ENCODE measurements at places on chromosomes 2 and 18.
A peak's percentile ranks its signal among the peaks of the same experiment; 100 is the strongest.

GRCh38 chr2:188517549-188518215, 226.0 kb downstream of the GULP1 start:
- no peak for DNase-seq

- DNase-seq = no peak
Observed at GRCh38 chr18:74286106-74286855, 5.5 kb downstream of the CYB5A start.

DNA sequence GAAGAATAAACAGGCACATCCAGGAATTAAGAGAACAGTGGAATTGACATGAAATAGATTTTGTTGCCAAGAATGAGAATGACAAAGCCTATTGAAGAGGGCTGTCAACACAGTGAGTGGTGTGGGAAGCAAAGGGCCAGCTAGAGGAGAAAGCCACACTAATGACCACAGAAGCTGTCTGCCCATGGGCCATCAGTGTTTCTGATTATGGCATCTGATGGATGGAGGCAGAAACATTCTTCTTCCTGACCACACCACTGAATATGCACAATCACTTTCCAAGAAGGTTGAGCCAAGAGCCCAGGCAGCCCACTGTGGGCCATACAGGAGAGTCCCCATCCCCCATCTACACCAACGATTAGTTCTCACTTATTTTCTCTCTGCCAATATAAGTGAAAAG, 146.0 kb upstream of the SH3BP4 start:
- no peak for DNase-seq

DNA sequence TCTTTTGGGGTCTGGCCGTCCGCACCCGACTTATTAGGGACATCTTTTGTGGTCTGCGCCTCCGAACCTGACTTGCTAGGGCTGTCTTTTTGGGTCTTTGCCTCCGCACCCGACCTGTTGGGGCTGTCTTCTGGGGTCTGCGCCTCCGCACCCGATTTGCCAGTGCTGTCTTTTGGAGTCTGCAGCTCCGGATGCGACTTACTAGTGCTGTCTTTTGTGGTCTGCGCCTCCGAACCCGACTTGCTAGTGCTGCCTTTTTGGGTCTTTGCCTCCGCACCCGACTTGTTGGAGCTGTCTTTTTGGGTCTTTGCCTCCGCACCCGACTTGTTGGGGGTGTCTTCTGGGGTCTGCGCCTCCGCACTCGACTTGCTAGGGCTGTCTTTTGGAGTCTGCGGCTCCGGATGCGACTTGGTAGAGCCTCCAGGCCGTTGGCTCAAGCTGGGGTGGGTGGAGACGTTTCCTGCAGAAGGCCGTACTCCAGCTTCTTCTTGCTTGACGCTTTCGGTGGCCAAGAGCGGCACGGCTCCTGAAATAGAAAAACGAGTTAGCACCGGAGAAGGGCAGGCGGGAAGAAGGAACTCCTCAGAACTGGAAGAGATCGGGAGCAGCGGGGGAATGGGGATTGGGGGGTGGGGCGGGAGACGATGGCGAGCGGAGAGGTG, 498 bp downstream of the TGOLN2 start:
- DNase-seq = peak; percentile 33

DNA sequence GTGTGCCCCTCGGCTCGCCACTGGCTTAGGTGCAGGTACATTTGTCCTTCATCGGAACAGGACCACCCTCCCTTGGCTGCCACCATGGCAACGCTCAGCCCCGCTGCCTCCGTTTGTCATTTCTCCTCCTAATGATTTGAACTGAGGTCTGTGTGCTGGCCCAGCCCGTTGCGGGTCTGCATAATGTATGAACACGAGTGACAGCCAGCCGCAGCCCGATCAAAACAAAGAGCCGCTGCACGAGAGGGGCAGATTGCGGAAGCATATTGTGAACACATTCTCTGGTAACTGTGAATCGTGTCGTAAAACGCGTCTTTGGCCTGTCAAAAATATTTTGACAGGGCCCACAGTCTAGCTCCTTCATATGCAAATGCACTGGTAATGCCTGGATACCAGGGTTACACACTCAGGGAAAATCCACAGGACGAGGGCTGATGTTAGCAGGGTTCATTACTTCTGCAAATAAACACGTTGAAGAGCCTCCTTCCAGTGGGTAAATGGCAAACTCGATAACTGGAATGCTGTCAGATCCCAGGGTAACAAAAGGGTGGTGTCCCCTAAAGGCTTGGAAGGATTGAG, 137.0 kb downstream of the AGAP1 start:
- DNase-seq = no peak

GRCh38 chr2:23381084-23381483, 3.9 kb upstream of the KLHL29 start:
- no peak for DNase-seq

DNA sequence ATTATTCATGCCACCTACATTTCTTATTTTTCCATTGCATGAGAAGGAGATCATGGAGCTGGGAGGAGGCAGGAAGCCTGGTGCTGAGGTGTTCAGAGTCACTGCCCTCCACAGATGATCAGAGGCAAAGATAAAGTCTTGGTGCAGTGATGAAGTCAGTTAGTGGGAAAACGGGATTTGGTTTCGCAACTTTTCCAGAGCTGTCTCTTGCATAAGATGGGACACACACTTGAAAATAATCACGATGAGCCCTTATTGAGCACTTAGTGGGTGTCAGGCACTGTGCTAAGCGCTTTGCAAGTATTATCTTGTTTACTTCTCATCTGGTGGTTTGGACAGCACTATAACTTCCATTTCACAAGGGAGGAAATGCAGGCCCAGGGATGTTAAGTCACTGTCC, 222.1 kb upstream of the SMAD2 start:
- no peak for DNase-seq

GRCh38 chr2:75828826-75829225, 118.1 kb upstream of the GCFC2 start:
- DNase-seq = no peak

GRCh38 chr2:69278366-69278765, 108.7 kb downstream of the GFPT1 start:
- no peak for DNase-seq

- DNase-seq = peak; percentile 7
Observed at GRCh38 chr2:46776687-46777327, 138.8 kb downstream of the MCFD2 start.

Data from activated CD8-positive, alpha-beta memory T cell treated with anti-CD3 and anti-CD28 coated beads for 1 hour (primary cell).